ENCODE measurements at places on chromosomes 5 and 9.

- DNase-seq: no peak
Observed at GRCh38 chr5:151148583-151148982, 9.0 kb downstream of the ANXA6 start.

GRCh38 chr9:76423216-76424177 is 29.3 kb upstream of the RFK start:
- no peak for DNase-seq

- no peak for DNase-seq
Observed at GRCh38 chr5:154109416-154110106, 70.8 kb downstream of the MFAP3 start.

GRCh38 chr9:106487266-106487665 is 375.7 kb upstream of the ZNF462 start:
- DNase-seq: no peak

DNA sequence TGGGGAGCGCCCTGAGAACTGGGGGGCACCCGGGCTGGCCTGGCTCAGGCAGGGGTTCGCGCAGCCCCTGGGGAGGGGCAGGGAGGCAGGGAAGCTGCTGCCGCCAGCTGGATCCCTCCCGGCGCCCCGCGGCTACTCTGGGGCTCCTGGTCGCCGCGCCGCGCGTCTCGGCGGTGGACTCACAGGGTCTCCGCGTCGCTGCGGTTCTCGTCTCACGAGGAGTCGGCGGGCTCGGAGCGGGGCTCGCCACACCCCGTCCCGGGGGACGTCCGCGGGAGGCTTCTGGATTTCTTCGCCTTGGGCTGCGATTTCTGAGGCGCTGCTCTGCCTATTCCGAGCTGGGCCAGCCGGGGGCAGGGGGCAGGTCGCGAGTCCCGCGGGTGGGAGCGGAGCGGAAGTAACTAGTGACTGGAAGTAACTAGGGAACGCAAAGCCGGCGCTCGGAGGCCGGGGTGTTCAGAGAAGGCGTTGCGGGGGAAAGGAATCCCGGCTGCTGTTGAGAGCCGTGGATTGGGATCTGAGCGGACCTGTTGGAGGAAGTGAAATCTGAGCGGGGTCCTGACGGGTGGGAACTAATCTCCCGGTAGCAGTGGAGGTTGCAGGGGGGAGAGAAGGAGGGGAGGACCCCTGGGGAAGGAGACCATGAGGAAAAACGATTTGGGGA is 511 bp downstream of the CYSTM1 start:
- peak; percentile 38 for DNase-seq

DNA sequence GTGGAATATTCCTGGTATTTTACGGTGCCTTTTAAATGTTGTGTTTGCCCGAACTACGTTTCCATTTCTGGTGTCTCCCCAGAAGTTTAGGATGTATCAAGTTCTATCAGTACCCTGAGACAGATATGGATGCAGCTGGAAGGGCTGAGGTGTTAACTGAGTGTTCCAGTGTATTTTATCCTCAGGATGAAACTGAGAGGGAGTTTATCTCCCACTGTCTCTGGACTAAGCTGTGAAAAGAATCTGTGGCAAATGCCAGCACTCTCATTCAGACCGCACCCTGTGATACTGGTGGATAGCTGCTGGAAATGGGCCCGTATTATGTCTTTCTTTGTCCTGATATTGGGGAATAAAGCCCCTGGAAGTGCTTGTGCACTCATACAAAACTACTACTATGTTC is 887.2 kb upstream of the TYRP1 start:
- DNase-seq: no peak

- peak; percentile 85 for DNase-seq
Observed at GRCh38 chr5:112228667-112229066, 190.4 kb downstream of the EPB41L4A start.
